ENCODE measurements at places on chromosomes 12 and 14. TPM values are rescaled to one million over a fixed set of nuclear protein-coding genes. Genes with fewer than 3 reads are reported as not detected.

The KERA gene
- total RNA-seq: not detected

The NGDN gene
- 77.6 TPM for total RNA-seq

The PLEKHG7 gene
- total RNA-seq: not detected

The A2ML1 gene
- not detected for total RNA-seq

The SIVA1 gene
- total RNA-seq: 72.9 TPM

The BEST3 gene
- not detected for total RNA-seq

The RPS29 gene
- 2,628 TPM for total RNA-seq

Measured in activated T-cell treated with anti-CD3 and anti-CD28 coated beads, Interleukin-2, amount 50 U/mL, for 72 hours (primary cell).